ENCODE measurements at places on chromosomes 3 and 15.

GRCh38 chr3:19972054-19972453 is 25.2 kb downstream of the RAB5A start:
- DNase-seq: no peak

- DNase-seq: no peak
Observed at GRCh38 chr15:76176487-76177085, 116.8 kb downstream of the TMEM266 start.

GRCh38 chr3:62805580-62806277 is 69.5 kb downstream of the CADPS start:
- DNase-seq: no peak

DNA sequence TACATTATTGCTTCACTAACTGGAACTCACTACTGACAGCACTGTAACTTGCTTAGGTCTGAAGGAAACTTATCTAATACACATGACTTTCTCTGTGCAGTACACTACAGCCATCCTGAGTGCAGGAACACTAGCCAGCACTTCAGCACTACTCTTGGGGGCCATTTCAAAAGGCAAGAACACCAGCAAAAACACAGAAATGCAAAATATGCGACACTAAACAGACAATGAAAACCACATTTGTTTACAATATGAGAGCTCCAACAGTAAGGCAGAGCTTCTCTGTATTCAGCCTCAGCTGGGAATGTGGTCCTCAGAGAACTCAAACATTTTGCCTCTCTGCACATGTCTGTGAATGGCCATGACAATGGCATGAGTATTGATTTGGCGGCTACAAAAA is 109.6 kb downstream of the ARRDC4 start:
- DNase-seq: no peak

GRCh38 chr15:81023483-81024264 is 23.0 kb downstream of the TLNRD1 start:
- peak; percentile 70 for DNase-seq

GRCh38 chr15:48493763-48494225 is 151.7 kb downstream of the FBN1 start:
- no peak for DNase-seq

- no peak for DNase-seq
Observed at GRCh38 chr15:71244250-71244649, 129.0 kb downstream of the THSD4 start.

GRCh38 chr15:68806220-68807060 is 14.3 kb downstream of the ANP32A start:
- no peak for DNase-seq

- no peak for DNase-seq
Observed at GRCh38 chr3:12415014-12415680, 69.1 kb upstream of the TSEN2 start.
